B cell (primary cell): ENCODE measurements at places on chromosomes 3 and 15.

DNA sequence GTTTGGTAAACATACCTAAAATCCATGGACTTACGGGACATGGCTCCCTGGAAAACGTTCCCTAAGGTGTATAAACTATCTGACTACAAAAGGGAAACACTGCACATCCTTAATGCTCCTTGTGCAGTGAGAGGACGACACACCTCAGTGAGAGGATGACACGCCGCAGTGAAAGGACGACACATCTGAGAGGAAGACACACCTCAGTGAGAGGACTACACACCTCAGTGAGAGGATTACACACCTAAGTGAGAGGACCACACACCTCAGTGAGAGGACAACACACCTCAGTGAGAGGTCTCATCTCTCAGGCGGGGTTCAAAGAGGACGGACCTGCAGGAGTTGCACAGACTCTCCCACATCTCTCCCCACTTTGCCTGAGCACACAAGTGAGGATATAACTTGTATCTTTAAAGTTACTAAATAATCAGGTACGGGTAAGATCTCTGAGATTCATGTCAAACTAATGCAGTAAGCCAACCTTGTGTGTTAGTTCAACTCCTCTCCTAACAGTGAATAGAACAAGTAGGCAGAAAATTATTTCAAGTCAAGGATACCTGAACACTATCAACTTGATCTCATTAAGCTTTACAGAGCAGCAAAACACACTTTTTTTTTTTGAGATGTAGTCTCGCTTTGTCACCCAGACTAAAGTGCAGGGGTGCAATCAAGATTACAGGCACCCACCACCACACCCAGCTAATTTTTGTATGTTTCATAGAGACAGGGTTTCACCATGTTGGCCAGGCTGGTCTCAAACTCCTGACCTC lies 32.1 kb downstream of the HERC2 start:
- DNase-seq = no peak

DNA sequence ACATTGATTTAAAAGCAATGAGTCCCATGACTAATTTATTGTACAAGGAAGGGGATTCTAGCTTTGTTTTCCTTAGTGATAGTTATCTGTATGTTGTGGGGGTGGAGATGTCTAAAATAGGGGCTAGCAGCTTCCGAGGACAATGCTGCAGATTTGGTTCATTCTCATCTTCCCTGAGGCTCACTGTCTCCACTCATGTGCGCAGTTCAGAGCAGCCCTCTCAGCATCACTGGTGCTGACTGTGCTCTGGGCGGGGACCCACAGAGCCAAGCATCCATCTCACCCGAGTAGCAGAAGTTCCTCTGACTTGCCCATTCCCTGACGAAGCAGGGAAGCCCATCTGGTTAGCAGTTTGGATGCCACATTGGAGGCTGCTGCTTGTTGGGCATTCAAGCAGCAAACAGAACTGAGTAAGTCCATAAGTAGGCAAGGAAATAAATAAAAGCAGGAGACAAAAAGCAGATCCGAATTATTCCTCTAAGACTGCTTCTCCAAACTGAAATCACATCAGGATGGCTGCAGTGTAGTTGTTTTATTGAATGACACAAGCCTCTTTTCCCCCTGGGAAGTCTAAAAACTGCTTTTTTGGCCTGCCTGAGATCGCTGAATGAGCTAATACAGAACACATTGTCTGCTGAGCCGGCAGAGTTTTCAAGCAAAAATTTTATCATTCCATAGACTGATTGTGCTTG lies 27.5 kb downstream of the RARB start:
- DNase-seq = no peak

- no peak for DNase-seq
Observed at GRCh38 chr3:159786489-159787177, 202.0 kb upstream of the IL12A start.

DNA sequence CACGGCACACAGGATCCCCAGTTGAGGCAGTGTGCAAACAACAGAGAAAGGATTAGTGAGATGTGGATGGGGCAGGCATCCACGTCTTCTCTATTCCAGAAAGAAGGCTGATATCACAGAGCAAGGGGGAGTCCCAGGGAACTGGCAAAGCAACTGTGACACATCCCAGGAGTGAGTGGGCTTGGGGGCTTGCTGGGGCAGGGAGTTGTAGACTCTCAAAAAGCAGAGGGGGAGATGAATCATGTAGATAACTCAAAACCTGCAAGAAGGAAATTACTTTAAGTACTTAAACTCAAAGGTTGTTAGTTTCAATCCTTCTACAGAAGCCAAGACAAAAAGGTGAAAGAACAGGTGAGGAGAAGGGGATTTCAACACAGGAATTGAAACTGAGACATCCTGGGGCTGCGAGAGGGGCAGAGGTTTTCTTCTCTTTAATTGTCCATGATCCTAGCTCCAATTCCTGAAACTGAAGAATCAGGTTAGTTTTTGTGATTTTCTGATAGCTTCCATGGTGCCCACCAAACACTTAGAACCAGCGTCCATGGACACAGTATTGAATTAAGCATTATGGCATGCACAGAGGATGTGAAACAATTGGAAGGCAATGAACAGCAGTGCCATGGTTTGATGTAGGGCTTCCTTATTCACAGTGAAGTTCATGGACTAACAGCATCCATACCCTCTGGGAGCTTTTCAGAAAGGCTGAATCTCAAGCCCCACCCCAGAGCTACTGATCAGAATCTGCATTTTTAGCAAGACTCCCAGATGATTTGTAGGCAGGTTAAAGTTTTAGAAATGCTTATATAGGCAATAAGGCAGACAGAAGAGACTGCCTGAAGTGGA lies 52.0 kb downstream of the CCR3 start:
- DNase-seq = peak; percentile 45

DNA sequence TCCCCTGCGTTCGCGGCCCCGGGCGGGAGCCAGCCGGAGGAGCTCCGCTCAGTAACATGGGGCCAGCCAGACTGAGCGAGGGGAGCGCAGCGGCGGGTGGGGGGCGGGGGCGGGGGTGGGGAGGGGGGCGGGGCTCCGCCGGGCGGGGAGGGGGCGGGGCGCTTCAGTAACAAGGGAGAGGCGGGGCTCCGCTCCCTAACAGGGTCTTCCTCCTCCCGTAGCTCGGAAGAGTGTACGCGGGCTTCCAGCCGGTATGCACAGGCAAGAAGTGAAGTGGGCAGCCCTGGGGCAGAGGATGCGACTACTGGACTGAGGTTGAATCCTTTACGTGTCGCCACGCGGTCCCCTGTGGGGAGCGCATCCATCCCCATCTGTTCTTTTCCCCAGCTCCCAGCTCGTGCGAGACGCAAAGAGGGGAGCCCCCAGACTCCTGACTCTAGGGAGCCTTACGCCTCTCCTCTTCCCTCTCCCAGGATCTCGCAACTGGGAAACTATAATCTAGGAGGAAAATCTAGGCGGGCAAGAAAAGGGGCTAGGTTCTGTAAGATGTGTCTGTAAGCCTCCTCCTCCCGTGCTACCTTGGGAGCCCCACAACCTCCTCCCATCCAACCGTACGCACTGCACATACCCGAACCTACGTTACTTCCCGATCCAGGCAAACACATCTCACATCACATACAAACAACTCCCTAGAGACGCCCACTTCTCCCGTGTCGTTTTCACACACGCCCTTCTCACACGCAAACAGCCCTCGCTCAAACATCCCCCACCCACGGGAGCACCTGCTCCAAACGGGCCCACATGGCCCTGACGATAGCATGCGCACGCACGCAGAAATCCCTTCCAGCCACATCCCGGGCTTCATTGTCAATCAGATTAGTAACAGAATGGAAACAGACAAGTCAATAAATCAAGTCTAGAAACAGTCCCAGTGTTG lies at the start of gene SHF:
SHF (minus strand) TSS at position 73 of the 937 bp plus-strand sequence; CDS start at position 58, 15 bp downstream.
- peak; percentile 87 for DNase-seq

GRCh38 chr3:47283193-47283537 lies 421 bp downstream of the KLHL18 start:
- DNase-seq = no peak

- DNase-seq = no peak
Observed at GRCh38 chr3:150252462-150252861, 155.6 kb upstream of the TSC22D2 start.

DNA sequence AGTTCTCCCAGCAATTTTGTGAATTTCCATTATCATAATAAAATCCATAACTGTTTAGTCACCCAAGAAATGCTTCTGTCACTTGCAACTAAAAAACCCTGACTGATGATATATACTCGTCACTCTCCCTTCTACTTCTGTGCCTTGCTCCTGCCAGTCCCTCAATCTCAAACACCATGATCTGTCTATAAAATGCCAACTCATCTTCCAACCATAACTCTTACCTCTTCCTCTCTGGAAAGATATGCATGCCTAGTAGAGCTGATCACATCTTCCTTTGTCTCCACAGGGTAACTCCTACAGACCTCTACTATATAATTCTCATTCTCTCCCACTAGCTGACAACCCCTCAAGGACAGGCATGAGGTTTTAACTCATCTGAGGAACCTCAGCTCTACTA lies 5.2 kb upstream of the VEPH1 start:
- no peak for DNase-seq

DNA sequence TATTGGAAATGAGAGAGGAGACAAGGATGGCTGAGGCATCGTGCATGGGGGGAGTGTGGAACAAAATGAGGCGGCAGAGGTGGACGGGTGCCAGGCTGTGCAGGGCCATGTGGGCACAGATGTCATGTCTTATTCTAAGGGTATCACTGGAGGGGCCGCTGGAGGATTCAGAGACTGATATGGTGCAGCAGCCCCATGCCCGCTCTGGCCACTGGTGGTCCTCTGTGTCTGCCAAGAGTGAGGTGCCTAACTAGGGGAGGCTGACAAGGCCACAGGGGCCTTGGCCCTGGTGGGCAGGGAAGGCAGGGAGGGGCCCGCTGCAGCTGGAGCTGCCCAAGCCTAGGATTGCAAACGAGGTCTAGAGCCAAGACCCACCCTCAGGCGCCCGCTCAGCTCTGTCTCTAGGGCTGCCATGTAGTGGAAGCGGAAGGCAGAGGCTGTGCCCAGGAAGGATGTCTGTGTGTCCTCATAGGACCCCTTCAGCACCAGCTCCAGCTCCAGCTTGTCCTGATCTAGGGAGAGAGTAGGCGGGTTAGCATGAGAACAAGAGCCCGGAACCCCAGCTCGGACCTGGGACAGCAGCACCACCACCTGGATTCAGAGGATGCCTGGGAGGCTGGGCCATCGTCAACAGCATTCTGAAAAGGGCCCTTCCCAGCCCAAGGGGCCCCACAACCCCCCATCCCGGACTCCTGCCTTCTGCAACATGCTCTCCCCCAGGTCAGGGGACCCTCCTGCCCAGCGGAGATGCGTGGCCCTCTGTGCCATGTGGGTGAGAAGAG lies 11.3 kb downstream of the PLA2G4D start:
- DNase-seq = no peak

GRCh38 chr3:58581328-58582091 lies 4.3 kb upstream of the FAM107A start:
- no peak for DNase-seq

GRCh38 chr3:55621026-55621422 lies 133.9 kb upstream of the WNT5A start:
- no peak for DNase-seq
